IMR-90 (cell line): ENCODE measurements at places on chromosomes 7 and 10. TPM values are rescaled to one million over a fixed set of nuclear protein-coding genes. Genes with fewer than 3 reads are reported as not detected.
A peak's percentile ranks its signal among the peaks of the same experiment; 100 is the strongest.

SVIL gene
- 10.9 and 11.6 TPM in 2 replicates for polyA plus RNA-seq

WIPF3 gene
- not detected in 2 replicates for polyA plus RNA-seq

ASZ1 gene
- polyA plus RNA-seq, result not detected in 2 replicates

PNLIPRP3 gene
- not detected in 2 replicates for polyA plus RNA-seq

VSTM4 gene
- polyA plus RNA-seq, result 2.1 and 2.4 TPM in 2 replicates

NAT16 gene
- 0.03 and 0.05 TPM in 2 replicates for polyA plus RNA-seq

MEOX2 gene
- polyA plus RNA-seq, result not detected in 2 replicates

C7orf33 gene
- not detected in 2 replicates for polyA plus RNA-seq

LAMB4 gene
- 0.12 and 0.13 TPM in 2 replicates for polyA plus RNA-seq

PLAC9 gene
- polyA plus RNA-seq, result 12.2 and 15.6 TPM in 2 replicates

SKAP2 gene
- polyA plus RNA-seq, result 5.4 and 7.4 TPM in 2 replicates

EPO gene
- polyA plus RNA-seq, result not detected in 2 replicates

GRCh38 chr7:894164-894867 lies 18.0 kb downstream of the GET4 start:
- no peak for DNase-seq

DNA sequence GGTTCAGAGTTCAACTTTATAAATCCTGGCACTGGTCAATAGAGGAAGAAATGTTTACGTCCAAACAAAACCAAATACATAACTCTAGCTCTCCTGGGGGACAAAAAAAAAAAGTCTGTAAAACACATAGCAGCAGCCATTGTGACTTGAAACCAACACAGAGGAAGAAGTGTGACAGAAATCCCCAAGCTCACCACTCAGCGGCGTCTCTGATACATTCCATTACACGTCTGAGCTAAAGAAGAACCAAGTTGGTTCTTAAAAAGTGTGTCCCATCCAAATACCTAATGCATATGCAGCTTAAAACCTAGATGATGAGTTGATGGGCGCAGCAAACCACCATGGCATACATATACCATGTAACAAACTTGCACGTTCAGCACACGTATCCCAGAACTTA lies 58.3 kb upstream of the NANOS1 start:
- no peak for DNase-seq

DNA sequence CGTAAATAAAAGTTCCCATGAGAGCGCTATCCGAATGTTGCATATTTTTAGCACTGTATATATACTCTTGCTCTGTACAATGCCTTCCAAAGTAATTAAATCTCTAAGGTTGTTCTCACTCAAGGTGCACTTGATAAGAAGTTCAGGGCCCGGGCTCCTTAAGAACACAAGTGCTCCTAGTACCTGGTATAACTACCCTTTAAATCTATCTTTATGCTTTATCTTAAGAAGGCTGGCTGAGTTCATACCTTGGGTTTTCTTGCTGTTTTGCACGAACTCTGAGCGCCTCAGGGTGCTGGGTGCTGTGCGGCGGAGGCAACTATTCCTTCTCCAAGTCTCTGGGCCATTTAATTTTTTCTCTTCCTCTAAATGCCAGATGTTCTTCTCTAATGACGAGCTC lies 80.4 kb downstream of the DNMBP start:
- DNase-seq, result no peak

GRCh38 chr10:114915294-114915693 lies 22.7 kb upstream of the TRUB1 start:
- DNase-seq, result no peak

- DNase-seq, result no peak
Observed at GRCh38 chr7:66737667-66738066, 2.9 kb upstream of the RABGEF1 start.

DNA sequence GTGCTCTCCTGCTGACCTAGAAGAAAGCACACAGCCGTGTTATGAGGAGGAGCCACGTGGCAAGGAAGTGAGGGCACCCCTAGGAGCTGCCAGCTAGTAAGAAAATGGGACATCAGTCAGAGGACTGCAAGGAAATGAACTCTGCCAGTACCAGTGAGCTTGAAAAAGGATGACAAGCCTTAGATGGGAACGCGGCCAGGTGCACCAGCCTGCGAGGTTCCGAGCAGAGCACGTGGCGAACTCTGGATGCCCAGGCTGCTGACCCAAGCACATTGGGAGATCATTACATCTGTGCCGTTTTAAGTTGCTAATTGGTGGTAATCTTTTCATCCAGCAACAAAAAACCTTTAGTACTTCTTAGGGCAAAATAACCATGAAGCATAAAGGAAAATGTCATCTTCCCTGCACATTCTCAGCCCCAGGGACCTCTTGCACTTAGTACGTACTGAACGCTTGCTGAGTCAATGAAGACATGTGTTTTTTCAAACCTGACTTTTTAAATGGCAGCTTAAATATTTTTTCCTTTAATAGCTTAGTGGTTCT lies 69.4 kb downstream of the AMZ1 start:
- no peak for DNase-seq

DNA sequence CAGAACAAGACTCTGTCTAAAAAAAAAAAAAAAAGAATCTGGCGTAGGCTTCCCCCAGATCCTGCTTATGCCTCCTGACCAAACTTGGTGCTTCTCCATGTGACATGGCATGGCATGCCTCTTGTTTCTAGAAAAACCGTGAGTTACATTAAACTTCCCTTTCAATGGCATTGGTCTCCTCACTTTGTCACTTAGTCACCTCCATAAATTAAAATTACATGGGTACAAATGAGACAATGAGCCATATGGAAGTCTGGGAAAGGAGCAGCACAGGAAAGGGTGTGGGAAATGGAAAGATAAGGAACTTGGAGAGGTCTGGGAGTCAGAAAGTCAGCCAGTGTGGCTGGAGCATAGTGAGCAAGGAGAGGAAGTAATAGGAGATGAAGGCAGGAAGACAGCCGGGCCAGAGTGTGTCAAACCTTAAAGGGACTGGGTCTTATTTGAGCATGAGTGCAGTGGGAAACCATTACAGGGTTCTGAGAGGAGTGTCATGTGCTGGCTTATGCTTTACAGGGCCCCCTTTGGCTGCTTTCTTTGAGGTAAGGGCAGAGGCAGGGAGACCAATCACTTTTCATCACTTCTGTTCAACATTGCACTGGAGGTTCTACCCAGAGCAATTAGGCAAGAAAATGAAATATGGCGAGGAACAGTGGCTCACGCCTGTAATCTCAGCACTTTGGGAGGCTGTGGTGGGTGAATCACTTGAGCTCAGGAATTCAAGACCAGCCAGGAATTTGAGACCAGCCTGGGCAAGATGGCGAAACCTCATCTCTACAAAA lies 21.3 kb upstream of the ZMIZ2 start:
- peak; percentile 81 for DNase-seq

DNA sequence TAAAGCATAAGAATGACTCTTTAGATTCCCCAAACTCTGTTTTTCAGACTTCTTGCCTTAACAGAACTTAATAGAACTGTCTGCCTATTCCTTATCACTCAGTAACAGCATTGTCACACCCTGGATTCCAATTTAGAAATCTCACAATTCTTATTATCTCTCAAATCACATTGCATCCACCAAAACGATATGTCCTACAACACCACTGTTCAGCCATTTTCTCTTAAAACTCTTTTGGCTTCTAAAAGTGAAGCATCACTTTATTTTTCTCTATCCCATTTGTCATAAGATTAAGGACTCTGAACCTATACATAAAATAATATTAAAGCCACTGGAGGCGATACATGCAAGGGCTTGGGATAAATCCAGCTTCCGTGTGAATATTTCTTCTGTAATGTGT lies 1.2 kb upstream of the CPED1 start:
- no peak for DNase-seq

- no peak for DNase-seq
Observed at GRCh38 chr7:44893710-44894234, 8.4 kb upstream of the PURB start.

DNA sequence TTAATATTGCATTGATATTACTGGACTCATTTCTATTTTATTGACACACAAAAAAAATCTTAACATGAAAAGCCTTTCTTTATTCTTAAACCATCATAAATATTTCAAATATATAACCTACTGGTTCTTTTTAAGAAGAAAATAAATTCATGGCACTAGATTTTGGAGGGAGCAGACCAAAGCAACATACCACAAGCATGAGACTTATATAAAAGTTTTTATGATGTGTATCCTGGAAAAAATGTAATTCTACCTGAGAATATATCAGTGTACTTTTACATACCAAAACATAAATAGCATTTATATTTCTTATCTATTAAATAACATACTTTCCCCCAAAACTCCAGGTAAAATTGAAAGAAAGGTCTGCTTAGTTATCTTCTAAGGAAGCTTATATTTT lies 508.2 kb upstream of the SEMA3D start:
- no peak for DNase-seq

DNA sequence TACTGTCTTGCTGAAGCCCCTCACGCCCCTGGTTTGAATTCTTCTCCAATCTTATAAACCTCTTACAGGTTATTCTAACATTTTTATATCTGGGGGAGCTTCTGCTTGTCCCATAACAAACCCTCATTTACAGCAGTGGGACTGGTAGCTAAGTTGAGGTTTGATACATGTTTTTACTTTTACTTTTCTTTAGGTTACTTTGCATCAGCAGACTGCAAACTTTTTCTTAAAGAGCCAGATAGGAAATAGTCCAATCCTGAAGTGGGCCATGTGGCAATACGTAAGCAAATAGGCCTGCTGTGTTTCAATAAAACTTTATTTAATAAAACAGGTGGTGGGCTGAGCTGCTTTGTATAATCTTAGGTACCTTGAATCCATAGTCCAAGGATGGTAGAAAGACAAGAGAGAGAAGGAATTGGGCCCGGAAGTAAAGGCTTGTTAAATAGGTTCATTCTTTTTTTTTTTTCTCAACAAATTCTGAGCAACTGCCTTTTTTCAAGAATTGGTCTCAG lies 27.3 kb downstream of the RAB18 start:
- no peak for DNase-seq

- no peak for DNase-seq
Observed at GRCh38 chr7:34277803-34278199, 372.5 kb downstream of the BMPER start.

- DNase-seq, result peak; percentile 18
Observed at GRCh38 chr7:134948246-134948645, 38.1 kb upstream of the AGBL3 start.

GRCh38 chr7:6074612-6075380 lies 43.6 kb downstream of the ANKRD61 start:
- no peak for DNase-seq

GRCh38 chr10:126302476-126302756 lies 85.9 kb downstream of the ADAM12 start:
- DNase-seq, result no peak

GRCh38 chr10:118610577-118610976 lies 15.1 kb upstream of the PRLHR start:
- DNase-seq, result no peak

- no peak for DNase-seq
Observed at GRCh38 chr10:58979711-58980110, 196.7 kb upstream of the PHYHIPL start.

DNA sequence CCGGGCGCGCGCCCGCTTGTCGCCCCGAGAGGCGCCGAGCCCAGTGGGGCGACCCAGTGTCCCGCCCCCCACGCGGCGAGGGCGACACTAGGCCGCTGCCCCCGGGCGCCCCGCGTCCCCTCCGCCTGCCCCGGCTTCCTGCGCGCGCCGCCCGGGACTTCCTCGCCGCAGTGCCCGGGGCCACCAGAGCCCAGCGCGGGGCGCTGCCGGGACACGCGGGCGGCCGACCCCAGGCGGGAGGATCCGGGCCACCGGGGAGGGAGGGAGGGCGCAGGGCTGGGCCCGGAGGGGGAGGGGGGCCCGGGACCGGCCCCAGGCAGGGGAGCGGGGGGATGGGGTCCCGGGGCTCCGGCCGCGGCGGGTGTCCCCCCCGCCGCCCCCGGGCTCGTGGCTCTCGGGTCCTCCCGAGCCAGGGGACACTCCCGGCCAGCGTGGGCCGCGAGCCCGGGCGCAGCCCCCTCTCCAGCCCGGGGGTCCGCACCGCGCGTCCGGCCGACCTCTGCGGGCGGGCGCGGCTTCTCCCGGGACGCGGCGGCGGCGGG lies 435 bp upstream of the PWWP2B start:
- peak; percentile 31 for DNase-seq

- no peak for DNase-seq
Observed at GRCh38 chr7:136142583-136142982, 165.4 kb upstream of the MTPN start.

DNA sequence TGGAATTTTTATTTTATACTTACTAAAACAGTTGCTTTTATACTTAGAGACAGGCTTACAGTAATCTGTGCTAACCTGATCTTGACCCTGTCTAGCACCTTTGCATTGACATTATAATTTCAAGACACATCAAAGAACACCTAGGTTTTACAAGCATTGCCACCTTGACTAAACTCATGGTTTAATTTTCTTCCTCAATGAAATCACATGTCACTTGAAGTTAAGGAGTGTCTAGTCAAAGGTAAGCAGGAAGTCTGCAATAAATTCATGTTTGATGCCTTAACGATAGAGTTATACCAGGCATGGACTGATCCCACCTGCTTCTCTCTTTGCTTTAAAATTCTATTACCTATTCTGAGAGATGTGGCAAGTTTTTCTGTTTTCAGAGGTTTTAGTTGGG lies 62.4 kb downstream of the ZNF800 start:
- DNase-seq, result no peak

GRCh38 chr10:120495226-120496009 lies 38.4 kb downstream of the PLPP4 start:
- DNase-seq, result no peak

- no peak for DNase-seq
Observed at GRCh38 chr7:158077934-158078910, 509.4 kb downstream of the PTPRN2 start.

GRCh38 chr10:122815458-122815857 lies 30.2 kb downstream of the CUZD1 start:
- no peak for DNase-seq

- DNase-seq, result no peak
Observed at GRCh38 chr10:124676416-124677062, 67.6 kb downstream of the FAM53B start.
